CD4-positive, alpha-beta memory T cell (primary cell): ENCODE measurements at places on chromosomes 12 and 14. TPM values are rescaled to one million over a fixed set of nuclear protein-coding genes. Genes with fewer than 3 reads are reported as not detected.
A peak's percentile ranks its signal among the peaks of the same experiment; 100 is the strongest.

DNA sequence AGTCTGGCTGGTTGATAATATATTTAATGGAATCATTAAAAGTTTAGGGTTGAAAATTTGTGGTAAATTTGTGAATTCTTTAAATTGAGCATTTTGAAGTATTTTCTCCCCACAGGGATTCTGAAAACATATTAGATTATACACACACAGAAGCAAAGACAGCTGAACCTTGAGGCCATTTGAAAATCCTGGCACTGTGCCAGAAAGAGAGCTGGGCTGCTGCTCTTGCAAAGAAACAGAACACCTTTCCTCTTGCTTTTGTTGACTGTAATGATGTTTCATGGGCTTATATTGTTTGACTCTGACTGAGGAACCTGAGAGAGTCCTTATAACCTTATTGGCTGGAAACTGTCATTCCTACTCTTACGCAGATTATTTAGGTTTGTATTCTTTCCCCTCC lies 4.8 kb downstream of the RNF34 start:
- peaks cover 39% of the 10 kb centered on the region for H3K4me1 ChIP-seq
- no peak overlapping the region for H3K27ac ChIP-seq
- no peaks in the 10 kb centered on the region for H3K27me3 ChIP-seq
- no peak for DNase-seq
- H3K36me3 ChIP-seq = peaks cover 31% of the 10 kb centered on the region
- no peak overlapping the region for H3K4me3 ChIP-seq

Gene CLEC2A
- total RNA-seq = not detected

Gene TAS2R13
- 0.79 TPM for total RNA-seq

Gene ITGB7
- total RNA-seq = 397 TPM

Gene MYF5
- total RNA-seq = not detected

GRCh38 chr14:38143170-38143569 lies 64.5 kb upstream of the SSTR1 start:
- H3K4me1 ChIP-seq = no peaks in the 10 kb centered on the region
- no peaks in the 10 kb centered on the region for H3K27me3 ChIP-seq
- no peak overlapping the region for H3K4me3 ChIP-seq
- H3K27ac ChIP-seq = no peak overlapping the region

DNA sequence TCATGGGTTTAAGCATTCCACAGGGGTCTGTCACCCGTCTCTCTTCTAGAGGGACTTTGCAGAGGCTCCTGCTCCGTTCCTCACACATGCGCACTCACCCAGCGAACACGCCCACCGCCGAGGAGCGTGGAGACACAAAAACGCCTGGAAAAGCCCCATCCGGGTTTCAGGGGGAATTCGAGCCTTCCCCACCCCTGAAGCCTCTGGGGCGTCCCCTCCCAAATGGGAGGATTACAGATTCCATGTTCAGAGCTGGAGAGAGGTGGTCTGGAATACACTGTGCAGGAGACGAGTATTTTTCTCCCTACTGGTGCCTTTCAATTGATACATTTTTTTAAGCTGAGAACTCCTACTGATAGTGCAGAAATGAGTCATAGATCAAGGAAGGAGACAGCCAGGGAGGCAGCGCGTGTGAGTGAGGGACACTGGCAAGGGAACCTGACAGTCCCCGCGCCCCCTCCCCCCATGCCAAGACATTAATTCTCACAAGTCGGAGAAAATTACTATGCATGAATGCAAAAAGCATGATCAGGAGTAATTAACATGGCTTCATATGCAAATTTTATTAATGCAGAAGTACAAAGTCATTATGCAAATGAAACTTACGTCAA lies 36.9 kb downstream of the BCL11B start:
- DNase-seq = peak; percentile 49
- peak overlapping the region; percentile 98 for H3K27ac ChIP-seq
- H3K36me3 ChIP-seq = peaks cover 17% of the 10 kb centered on the region
- H3K4me1 ChIP-seq = peaks cover 100% of the 10 kb centered on the region

Gene KLHDC2
- total RNA-seq = 86.4 TPM
